ENCODE measurements at places on chromosomes 7 and 10. TPM values are rescaled to one million over a fixed set of nuclear protein-coding genes. Genes with fewer than 3 reads are reported as not detected.

OPN1SW gene
- total RNA-seq, result not detected

ARHGAP12 gene
- total RNA-seq, result 35.9 TPM

RELN gene
- 0.57 TPM for total RNA-seq

VIPR2 gene
- total RNA-seq, result 0.30 TPM

SAMD9L gene
- 4.7 TPM for total RNA-seq

MUC12 gene
- not detected for total RNA-seq

FANK1 gene
- 0.20 TPM for total RNA-seq

TBC1D12 gene
- 13.6 TPM for total RNA-seq

NRP1 gene
- total RNA-seq, result 11.6 TPM

LRRN3 gene
- total RNA-seq, result not detected

LRRC4 gene
- total RNA-seq, result not detected

SKIDA1 gene
- total RNA-seq, result 1.3 TPM

MUC3A gene
- not detected for total RNA-seq

SPDYE5 gene
- not detected for total RNA-seq

CEP55 gene
- 76.0 TPM for total RNA-seq

FOXI2 gene
- not detected for total RNA-seq

HOXA11 gene
- total RNA-seq, result 7.1 TPM

RET gene
- 0.02 TPM for total RNA-seq

MPP7 gene
- 0.38 TPM for total RNA-seq

GRID2IP gene
- total RNA-seq, result not detected

DEPP1 gene
- 0.89 TPM for total RNA-seq

PAPSS2 gene
- 209 TPM for total RNA-seq

ACTL6B gene
- not detected for total RNA-seq

DNMBP gene
- 13.5 TPM for total RNA-seq

NKX1-2 gene
- total RNA-seq, result 0.02 TPM

LHFPL3 gene
- total RNA-seq, result not detected

LIPJ gene
- total RNA-seq, result not detected

NEUROD6 gene
- total RNA-seq, result not detected

ASL gene
- 12.6 TPM for total RNA-seq

FKBP6 gene
- total RNA-seq, result not detected

GRM8 gene
- total RNA-seq, result not detected

UPK3B gene
- total RNA-seq, result 0.15 TPM

ZPBP gene
- total RNA-seq, result not detected

WNT8B gene
- 0.10 TPM for total RNA-seq

PNLIP gene
- not detected for total RNA-seq

CALHM2 gene
- 18.1 TPM for total RNA-seq

ATG9B gene
- 0.25 TPM for total RNA-seq

NKX6-2 gene
- not detected for total RNA-seq

ERLIN1 gene
- total RNA-seq, result 45.7 TPM

MAGI2 gene
- 1.7 TPM for total RNA-seq

AGR3 gene
- total RNA-seq, result not detected

CYP2C18 gene
- not detected for total RNA-seq

AKR1C1 gene
- total RNA-seq, result 1,182 TPM

MRC1 gene
- total RNA-seq, result 0.14 TPM

PPP1R3A gene
- not detected for total RNA-seq

LOXL4 gene
- total RNA-seq, result 0.09 TPM

ASB15 gene
- total RNA-seq, result not detected

PPIF gene
- total RNA-seq, result 84.5 TPM

AKR1B15 gene
- total RNA-seq, result 1.4 TPM

C10orf62 gene
- 0.12 TPM for total RNA-seq

ESYT2 gene
- 126 TPM for total RNA-seq

PRR15 gene
- not detected for total RNA-seq

PDE1C gene
- total RNA-seq, result 46.5 TPM

TMEM26 gene
- total RNA-seq, result not detected

SEMA4G gene
- 1.7 TPM for total RNA-seq

FAM25G gene
- not detected for total RNA-seq

Data from NCI-H460 (cell line).